Stimulated activated CD4-positive, alpha-beta T cell treated with anti-CD3 and anti-CD28 coated beads, TNF-alpha, amount 100 ng/mL, for 1 hour (primary cell): ENCODE measurements at places on chromosomes 2 and 18.

DNA sequence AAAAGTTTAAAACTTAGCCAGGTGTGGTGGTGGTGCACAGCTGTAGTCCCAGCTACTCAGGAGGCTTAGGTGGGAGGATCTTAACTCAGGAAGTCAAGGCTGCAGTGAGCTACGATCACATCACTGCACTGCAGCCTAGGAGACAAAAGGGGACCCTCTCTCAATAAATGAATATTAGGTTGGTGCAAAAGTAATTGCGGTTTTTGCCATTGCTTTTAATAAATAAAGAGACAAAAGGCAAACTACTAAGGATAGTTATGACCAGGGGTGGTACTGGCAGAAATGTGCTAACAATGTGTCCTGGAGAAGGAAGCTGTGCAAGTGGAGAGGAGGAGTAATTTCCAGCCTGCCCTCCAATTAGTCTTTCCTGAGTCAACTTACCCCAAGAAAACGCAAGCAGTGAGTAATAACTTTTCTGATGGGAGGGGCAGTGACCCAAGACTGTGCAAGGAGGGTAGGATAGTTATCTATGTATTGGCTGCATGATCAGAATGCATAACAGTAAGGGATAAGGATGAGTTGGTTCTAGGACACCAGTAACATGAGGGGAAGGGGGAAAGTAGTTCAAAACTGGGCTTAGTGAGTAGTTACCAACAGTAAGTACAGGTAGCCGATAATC lies 1.5 kb downstream of the EXOC6B start:
- no peak for DNase-seq

- DNase-seq = no peak
These were observed 56.2 kb downstream of the ITSN2 start for GRCh38 chr2:24304098-24304497.

GRCh38 chr2:96146881-96147592 lies 1.8 kb upstream of the DUSP2 start:
- no peak for DNase-seq

- DNase-seq = no peak
These were observed 231.1 kb upstream of the EPAS1 start for GRCh38 chr2:46066116-46066515.

DNA sequence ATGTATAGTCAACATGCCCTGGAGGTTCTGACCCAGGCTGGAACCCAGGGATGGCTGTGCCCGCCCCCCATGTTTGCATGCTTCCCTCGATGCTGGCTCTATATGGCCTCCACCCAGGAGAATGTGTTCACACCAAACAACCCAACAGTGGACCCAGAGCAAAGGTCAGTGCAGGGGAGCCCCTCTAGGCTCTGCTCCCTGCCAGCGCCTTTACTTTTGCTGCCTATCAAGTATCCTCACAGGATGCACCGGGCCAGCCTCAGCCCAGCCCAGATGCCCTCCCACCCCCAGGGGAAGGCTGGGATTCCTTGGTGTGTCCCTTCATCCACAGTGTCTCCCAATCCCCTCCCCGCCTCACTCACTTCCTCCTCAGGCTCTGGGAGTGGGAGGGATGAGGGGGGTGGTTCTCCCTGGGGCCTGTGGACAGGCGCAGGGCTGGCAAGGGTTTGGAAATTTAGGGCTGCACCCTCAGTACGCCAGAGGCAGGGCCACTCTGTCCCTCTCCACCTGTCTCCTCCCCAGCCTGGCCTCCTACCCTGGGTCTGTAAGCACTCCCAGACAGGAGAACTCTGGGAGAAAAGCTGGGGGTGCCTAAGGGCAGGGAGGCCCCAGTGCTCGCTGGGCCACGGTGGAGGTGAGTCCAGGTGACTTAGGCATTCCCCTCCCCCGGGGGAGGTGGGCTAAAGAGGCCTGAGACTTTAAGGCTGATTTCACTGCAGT lies 2.3 kb downstream of the ATP6V1B1 start:
- DNase-seq = no peak

DNA sequence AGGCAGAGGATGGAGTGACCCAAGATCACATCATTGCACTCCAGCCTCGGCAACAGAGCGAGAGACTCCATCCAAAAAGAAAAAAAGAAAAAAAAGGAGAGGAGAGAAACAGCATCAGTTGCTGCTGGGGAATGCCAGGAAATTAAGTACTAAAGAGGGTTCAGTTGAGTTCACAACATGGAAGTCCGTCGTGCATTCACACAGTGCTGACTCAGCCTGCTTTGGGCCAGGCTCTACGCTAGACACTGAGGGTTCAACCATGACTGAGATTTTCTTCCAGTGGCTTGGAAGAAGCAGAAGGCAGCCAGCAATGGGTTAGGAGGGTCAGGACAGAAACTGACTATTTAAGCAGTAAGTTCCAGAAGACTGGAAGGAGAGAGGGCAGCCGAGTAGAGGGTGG lies 108.8 kb downstream of the FMNL2 start:
- DNase-seq = no peak
